ENCODE measurements at places on chromosomes 2 and 18.

DNA sequence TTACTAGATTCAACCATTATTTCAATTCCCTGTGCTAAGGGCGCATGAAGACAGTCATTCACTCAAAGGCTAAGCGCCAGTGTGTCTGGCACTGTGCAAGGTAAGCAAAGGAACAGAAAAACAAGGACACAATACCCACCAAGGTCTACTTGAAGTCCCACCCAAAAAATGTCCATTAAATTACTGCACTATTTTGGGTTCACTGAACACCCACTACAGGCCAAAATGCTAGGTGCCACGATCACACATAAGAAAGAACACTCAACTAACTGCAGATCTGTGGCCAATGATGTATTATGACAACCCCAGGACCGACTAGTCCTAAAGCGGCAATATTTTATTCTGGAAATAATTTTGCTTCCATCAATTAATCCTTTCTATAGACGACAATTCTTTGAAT, 1.8 kb downstream of the TMEM131 start:
- DNase-seq, result no peak

DNA sequence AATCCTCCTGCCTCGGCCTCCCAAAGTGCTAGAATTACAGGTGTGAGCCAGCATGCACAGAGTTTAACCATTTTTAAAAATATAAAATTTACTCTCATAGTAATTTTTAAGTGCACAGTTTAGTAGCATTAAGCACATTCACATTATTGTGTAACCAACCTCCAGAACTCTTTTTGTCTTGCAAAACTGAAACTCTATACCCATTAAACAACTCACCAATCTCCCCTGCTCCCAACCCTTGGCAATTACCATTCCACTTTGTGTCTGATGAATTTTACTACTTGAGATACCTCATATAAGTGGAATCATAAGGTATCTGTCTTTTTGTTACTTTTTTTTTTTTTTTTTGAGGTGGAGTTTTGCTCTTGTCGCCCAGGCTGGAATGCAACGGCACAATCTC, 112.5 kb downstream of the BMPR2 start:
- no peak for DNase-seq

DNA sequence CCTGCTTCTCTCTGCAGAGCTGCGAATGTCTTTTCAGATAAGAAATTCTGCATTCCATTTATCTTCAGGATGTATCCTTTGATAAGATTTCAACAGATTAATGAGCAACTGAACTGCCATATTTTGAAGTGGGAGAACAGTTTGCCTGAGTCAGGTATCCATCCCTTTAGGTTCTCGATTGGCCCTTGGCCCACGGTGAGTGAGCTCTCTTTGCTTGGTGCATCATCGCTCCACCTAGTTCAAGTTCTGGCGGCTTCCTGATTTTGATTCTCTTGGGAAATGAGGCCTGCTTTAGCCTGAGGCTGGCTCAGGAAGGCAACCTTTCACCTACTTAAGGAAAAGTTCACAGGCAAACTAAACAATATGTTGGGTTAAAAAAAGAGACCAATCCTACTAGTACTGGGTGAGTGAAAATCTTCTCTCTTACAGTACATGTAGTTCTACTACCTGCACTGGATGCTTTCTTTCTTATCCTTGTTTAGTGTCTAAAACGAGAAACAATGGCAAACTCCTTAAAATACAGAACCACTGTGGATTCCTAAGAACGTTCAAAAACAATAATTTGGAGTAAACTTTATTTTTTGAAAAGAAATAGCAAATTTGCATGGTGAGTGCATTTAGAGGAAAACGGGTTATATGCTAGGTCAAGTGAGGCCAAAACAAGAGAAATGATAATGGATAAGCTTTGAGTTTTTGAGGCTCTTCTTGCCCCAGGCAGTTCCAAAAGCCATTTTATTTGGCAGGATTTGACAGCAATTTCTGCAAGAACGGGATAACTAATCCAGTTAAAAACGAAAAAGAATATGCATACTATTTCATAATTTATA, 837 bp upstream of the ACSL3 start:
- no peak for DNase-seq

DNA sequence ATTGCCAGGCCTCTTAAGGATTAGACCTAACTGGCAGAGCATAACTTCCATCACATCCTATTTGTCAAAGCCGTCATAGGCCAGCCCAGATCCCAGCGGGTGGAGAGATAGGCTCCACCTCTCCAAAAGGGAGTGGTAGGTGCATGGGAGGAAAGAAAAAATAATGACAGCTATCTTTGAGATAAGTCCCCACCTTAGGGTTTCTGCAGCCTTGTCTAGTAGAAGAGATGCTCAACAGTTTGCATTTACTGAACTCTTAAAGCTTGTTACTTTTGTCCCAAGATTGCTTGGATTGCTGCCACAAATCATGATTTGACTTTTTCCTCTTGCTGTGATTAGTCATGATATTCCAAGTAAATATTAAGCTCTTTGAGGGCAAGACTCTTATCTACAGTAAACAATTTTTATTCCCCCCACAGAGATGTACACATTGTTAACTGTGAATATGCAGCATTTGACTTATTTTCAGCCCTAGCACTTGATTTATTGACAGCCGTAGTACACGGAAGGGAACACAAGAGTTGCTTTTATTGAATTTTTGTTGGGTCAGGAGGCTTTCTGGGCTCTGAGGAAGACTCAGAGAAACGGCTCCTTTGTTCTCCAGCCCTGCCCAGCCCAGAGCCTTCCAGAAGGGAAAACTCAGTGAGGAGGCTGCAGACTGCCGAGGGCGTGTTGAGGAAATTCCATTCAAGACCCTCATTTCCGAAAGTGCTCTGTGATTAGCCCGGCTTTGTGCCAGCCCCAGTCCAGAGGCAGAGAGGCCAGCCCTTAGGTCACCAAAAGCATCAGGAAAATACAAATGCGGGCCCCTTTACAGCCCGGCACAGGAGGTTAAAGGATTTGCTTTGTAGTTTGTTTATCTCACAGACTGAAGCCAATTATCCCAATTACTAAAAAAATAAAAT, 75.5 kb upstream of the ZNF532 start:
- DNase-seq, result no peak

- no peak for DNase-seq
Observed at GRCh38 chr2:3037196-3038194, 340.1 kb downstream of the EIPR1 start.

Measured in stimulated activated CD4-positive, alpha-beta T cell treated with anti-CD3 and anti-CD28 coated beads, Interleukin-4, amount 100 ng/mL, for 48 hours (primary cell).